ENCODE measurements at places on chromosomes 4 and X.

- DNase-seq, result no peak
Observed at GRCh38 chr4:139017861-139018260, 2.3 kb downstream of the NOCT start.

- DNase-seq, result no peak
Observed at GRCh38 chrX:139784807-139785206, 76.8 kb upstream of the MCF2 start.

- no peak for DNase-seq
Observed at GRCh38 chrX:107102980-107103379, 15.6 kb downstream of the RBM41 start.

DNA sequence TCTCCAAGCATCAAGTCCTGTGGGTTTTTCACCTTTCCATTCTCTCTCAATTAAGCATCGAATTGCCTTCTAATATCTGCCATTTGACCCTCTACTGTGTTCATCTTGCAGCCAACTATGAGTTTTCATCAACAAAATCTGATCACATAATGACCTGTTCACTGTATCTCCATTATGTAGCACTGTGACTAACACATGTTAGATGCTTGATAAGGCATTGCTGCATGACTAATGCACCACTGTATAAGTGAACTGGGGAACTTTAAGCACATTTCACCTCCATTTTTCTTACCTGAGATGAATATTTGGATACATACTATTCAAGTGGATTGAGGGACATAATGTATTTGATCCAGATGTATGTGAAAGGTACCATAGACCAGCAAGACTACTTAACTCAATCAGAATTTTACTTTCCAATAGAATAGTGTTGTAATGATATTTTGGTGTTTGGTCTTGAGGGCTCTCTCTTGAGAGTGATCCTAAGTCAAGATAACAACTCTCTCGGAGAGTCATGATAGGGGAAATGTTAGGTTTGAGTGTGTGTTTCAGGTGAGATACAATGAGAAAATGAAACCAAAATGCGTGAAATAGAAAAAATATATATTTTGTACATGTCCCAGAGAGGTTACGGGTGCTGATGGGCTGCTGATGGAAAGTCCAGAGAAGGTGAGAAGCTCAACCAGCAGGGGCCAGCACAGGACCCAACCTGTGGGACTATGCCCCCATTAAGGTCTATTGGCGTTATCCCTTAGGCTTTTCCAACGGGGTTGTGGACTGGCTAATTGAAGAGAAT lies 60.2 kb upstream of the HS3ST1 start:
- DNase-seq, result no peak

- no peak for DNase-seq
Observed at GRCh38 chr4:131644619-131645018, 1504.5 kb upstream of the PCDH10 start.

Data from T-helper 1 cell (primary cell).